ENCODE measurements at places on chromosomes 7 and 10.

DNA sequence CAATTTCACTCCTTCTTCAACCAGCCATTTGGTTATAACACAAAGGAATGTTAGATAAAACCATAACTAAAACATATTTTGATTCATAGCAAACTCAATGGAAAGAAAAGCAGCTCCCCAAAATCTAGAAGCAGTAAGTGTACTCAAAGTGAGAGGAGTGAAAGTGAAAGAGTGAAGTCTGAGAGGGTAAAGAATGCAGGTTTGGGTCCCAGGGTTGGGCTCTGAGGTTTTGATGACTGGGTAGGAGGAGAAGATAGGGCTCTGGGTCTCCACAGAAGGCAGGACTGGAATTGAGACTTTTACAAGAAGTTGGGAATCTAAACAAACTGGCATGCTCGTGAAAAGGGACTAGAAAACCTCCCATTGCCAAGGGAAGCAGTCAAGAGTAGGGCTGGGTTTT, 85.4 kb upstream of the RSU1 start:
- peak; percentile 30 for DNase-seq

GRCh38 chr10:128362514-128362913, 236.3 kb upstream of the MKI67 start:
- DNase-seq: no peak

DNA sequence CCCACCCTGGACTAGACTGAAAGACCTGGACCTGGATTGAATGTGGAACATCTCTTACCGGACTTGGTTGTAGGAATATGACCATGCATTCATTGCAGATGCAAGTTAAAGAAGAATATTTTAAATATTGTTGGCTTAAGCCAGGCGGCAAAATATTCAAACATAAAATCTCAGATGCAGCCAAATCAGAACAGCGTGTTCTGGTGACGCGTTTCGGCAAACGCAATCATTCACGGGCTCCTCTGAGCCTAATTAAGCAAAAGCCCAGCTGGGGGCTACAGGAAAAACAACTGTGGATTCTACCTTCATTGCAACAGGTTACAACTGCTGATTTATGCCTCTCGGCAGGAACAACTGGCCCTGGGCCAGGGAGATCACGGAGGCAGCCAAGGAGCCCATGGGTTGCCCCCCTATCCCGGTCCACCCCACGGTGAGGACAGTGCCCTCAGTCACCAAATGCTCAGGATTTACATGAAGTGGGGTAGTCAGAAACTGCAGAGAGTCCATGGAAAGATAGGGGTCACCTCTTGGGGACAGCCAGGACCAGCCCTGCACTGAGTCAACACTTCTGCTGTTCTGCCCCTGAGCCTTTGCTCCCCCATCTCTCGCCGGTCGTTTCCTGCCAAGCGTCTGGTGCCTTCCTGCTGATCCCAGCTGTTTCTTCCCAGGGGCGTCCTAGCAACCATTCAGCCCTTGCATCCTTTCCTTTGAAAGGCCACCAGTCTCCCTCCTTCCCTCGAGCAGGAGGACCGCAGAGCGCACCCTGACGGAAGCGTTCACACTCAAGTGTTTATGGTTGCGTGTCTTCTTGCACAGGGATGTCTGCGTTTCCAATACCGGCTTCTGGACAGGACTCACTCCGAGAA, 64.4 kb upstream of the SFMBT2 start:
- DNase-seq: no peak

DNA sequence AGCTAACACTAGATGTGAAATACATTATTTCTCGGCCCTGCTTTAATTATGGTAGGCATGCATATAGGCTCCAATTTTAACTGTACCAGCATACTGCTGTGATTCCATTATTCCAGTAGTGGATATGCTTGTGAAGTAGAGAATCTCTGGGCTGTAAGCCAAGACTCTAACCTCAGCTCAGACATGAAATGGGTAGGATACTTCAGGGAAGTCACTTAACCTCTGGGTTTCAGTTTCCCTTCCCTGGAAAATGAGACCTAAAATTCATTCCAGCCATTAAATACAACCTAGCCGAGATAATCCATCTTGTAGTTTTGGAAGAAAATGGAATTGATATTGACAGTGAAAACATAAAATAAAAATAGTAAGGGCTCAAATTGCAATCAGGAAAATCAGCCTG, 59.6 kb upstream of the TRIL start:
- DNase-seq: no peak

- no peak for DNase-seq
These were observed 108.6 kb downstream of the PPP1R3A start for GRCh38 chr7:113810080-113810744.

DNA sequence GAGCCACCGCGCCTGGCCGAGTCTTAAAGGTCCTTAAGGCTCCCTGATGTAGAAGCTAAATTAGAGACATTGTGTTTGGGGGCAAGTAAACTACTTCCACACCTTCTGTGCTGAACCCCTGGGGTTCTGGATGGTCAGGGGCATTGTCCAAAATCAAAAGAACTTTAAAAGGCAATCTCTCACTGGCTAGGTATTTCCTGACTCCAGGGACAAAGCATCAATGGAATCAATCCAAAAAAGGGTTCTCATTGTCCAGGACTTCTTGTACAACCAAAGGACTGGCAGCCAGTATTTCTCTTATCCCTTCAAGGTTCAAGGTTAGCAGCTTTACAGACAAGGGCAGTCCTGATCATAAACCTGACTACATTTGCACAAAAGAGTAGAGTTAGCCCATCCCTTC, 24.0 kb downstream of the SRPK2 start:
- no peak for DNase-seq

- DNase-seq: no peak
These were observed 111.1 kb upstream of the FAM171A1 start for GRCh38 chr10:15482156-15482555.

DNA sequence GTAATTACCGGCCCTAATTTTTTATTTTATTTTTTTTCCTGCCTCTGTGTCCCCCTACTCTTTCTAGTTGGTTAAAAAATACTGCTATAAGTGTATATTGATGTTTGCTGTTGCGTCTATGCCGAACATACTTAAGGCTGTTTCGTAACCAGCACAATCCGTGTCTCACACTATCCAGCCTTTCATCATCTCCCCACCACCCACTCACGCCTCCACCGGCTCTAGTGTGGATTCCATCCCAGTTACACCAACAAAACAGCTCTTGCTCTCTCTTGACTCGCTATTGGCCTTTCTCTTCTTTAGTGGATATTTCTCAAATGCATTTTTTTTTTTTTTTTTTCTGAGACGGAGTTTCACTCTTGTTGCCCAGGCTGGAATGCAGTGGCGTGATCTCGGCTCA, 70.1 kb upstream of the CAMK1D start:
- DNase-seq: no peak

DNA sequence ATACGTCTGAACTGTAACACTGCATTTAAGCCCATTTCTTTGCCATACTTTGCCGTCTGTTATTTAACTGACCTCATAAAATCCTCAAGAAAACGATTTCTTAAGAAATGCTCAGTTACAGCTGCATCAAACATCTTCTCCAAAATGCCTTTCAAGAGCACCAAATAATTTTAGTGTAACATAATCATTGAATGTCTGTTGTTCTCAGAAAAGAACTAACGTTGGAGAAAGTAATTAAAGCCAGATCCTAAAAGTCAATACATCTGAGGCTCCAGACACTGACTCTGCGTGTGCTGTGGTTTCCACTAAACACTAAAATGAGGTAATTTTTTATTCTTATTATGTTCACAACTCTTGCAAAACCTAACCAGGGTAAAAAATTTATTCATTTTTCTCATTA, 63.7 kb upstream of the LRRC17 start:
- no peak for DNase-seq
